Stimulated activated CD4-positive, alpha-beta T cell treated with anti-CD3 and anti-CD28 coated beads, Interleukin-1b, Interleukin-23, amount 100 ng/mL, for 24 hours (primary cell): ENCODE measurements at places on chromosomes 5 and 9.

- no peak for DNase-seq
Measured at GRCh38 chr5:65120371-65120967, 351.7 kb downstream of the CWC27 start.

DNA sequence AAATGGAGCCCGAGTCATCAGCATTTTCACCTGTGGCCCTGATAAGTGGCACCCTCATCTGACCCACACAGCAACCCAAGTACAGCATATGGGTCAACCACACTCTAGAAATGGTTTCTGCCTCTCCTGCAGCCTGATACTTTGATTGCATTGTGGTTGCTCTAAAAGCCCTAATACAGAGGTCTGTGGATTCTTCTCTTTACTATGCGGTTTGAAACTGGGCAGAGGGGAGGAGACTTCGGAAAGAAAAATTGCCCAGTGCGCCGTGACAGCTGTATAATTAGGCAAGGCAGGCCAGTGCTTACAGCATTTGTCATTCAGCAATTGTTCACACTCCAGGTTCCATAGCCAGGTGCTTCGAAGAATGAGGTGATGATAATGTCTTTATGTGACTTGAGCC, 361.0 kb downstream of the NFIB start:
- no peak for DNase-seq

DNA sequence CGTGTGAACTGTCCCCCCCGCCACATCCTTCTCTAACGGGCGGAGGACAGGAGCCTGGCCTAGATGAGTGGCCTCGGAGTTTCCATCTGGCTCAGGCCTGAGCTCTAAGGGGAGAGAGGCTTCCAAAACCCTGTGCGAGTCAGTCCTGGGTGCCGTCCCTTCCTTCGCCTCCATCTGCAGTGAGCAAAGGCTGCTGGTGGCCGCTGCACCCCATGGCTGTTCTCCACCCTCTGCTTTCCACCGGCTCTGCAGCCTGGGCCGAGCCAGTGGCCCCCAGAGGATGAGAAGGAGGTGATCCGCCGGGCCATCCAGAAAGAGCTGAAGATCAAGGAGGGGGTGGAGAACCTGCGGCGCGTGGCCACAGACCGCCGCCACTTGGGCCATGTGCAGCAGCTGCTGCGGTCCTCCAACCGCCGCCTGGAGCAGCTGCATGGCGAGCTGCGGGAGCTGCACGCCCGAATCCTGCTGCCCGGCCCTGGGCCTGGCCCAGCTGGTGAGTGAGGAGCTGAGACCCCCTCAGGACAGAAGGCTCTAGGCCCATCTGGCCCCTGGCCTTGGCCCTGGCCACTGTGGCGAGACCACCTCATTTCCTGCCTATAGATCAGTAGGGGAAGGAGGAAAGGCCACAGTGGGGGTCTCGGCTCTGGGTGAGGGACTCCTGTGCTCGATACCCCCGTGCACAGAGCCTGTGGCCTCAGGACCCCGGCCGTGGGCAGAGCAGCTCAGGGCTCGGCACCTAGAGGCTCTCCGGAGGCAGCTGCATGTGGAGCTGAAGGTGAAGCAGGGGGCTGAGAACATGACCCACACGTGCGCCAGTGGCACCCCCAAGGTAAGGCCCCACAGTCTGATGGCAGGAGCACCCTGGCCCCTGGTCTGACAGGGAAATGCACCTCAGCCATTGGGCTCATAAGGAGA, 3.0 kb downstream of the PKN3 start:
- DNase-seq, result no peak

- no peak for DNase-seq
Measured at GRCh38 chr9:82539146-82539545, 523.8 kb downstream of the RASEF start.

GRCh38 chr9:6484210-6484609, 71.2 kb downstream of the UHRF2 start:
- no peak for DNase-seq
